Activated CD4-positive, alpha-beta T cell treated with anti-CD3 and anti-CD28 coated beads, Interleukin-2, amount 50 U/mL, for 4 hours (primary cell): ENCODE measurements at places on chromosomes 1 and 21.

- no peak for DNase-seq
Observed at GRCh38 chr1:14495381-14495780, 103.1 kb upstream of the KAZN start.

- no peak for DNase-seq
Observed at GRCh38 chr21:14616380-14617039, 70.4 kb upstream of the SAMSN1 start.

- no peak for DNase-seq
Observed at GRCh38 chr1:237411621-237412020, 369.6 kb downstream of the RYR2 start.

DNA sequence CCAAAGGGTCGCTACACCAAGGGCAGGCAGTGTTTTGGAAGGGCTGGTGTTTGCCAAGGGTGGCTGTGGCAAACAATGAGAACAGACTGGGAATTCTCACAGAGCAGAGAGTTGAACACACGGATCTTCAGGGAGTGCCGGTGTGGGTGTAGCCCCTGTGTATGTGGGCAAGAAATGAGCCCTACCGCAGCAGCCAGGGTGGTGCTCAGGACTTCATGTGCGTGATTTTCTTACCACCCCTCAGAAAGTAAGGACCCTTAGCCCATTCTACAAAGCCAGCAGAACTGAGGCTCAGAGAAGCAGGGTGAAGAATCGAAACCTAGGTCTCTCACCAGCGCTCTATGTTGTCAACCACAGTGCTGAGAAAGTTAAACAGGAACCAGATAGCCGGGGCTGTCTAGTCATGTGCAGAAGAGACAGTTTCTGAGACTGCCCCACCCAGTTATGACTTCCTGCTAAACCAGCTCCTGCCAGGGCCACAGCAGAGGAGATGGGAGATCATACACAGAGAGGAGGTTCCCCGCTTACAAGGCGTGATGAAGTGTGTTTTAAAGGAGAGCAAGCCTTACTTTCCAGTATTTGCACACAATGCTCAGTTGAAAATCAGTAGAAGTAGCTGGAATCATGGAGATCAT, 21.9 kb upstream of the MORC3 start:
- DNase-seq: peak; percentile 47

DNA sequence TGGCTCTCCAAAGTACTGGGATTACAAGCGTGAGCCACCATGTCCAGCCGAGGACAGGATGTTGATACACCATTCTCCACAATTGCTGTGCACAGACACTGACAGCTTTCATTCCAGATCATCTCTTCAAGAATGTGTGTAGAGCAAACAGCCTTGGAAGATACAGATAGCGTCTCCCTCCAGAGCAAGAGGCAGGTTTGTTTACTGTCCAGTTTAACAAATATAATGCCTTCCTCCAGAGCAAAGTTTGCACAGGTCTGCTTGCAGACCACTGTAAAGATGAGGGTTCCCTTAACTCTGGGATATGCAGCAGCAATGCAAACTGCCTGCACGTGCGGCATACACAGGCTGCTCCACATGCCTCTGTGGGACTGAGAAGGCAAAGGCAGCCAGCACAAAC, 4.6 kb downstream of the TMPRSS3 start:
- no peak for DNase-seq

GRCh38 chr1:208209286-208209685, 34.9 kb downstream of the PLXNA2 start:
- no peak for DNase-seq

DNA sequence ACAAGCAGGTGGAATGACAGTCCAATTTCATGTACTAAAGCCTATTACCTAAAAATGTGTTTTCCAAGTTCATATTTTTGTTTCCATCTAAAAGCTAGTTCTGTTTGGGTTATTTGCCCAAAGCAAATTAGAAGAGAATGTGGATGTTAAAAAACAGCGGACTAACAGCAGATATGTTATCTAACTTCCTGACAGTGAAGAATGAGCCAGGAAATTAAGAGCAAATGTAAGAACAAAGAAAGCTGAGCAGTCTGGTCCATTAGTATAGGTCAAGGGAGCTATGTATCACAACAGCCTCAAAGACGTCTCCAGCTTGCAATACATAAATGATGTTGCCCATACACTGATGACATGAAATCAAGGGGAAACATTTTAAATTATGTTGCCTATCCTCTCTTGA, 145.5 kb upstream of the PLD5 start:
- no peak for DNase-seq

DNA sequence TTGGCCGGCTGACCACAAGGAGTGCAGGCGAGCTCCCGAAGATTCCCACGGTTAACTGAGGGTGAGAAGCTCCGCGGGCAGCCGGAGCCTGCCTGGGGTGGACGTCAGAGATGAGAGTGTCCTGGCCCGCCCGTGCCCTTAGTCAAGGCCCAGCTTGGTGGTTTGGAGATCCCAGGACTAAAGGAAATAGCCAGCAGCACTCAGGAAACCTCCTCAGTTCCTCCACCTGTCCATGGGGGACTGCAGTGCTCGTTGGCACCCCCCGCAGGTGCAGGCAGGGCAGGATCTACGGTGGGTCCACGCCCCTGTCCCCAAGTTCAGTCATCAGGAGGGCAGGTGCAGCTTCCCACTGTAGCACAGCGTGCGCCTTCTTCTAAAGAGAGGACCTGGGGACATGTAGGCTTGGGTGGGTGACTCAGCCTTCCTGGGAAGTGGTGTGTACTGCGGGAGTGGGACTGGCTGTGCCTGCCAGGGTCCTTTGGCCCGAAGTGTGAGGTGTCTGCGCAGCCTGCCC, 32.5 kb downstream of the SLX9 start:
- DNase-seq: no peak

- DNase-seq: no peak
Observed at GRCh38 chr1:109268431-109269211, 14.3 kb downstream of the PSRC1 start.

GRCh38 chr1:165787741-165788140, 19.1 kb upstream of the TMCO1 start:
- DNase-seq: no peak

DNA sequence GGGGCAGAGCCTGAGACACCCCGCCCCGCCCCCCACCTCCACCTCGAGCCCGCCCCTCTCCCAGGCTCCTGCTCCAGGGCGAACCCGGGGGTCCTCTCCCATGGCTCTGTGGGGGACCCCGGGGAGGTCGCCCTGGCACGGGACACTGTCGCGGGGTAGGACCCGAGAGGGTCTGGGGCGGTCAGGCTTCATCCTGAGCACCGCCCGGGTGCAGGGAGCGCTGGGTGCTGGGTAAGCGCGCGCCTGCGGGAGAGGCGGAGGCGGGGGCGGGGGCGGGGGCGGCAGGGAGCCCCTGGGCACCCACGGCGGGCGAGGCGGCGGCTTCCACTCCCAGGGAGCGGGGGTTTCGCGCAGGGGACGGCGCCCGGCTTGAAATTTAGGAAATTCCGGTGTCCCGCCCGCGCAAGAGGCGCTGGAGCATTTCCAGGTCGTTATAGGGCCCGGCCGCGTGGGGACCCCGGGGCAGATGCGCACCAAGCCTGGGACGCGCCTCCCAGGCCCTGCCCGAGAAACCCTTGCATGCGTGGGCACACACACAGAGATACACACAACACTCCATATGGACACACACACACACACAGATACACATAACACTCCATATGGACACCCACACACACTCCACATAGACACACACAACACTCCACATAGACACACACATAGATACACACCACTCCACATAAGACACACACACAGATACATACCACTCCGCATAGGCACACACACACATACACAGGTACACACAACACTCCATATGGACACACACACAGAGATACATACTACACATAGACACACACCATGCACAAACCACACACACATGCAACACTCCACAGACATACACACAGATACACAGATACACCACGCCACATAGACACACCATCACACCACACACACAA, 48.7 kb upstream of the SLC19A1 start:
- DNase-seq: peak; percentile 68

GRCh38 chr1:162599451-162599850, 32.8 kb upstream of the DDR2 start:
- DNase-seq: no peak

- DNase-seq: no peak
Observed at GRCh38 chr1:187763976-187764375, 935.2 kb downstream of the PLA2G4A start.

- DNase-seq: no peak
Observed at GRCh38 chr1:51912881-51913280, 34.4 kb upstream of the NRDC start.

- DNase-seq: no peak
Observed at GRCh38 chr1:212212906-212213305, 72.3 kb upstream of the PPP2R5A start.

- no peak for DNase-seq
Observed at GRCh38 chr1:97636941-97637340, 283.9 kb downstream of the DPYD start.
